Thoracic aorta (tissue), 2 donors: ENCODE measurements at places on chromosomes 2 and 18. TPM values are rescaled to one million over a fixed set of nuclear protein-coding genes. Genes with fewer than 3 reads are reported as not detected.

The MC4R gene
- total RNA-seq: not detected

The CAPG gene
- total RNA-seq: 47.1 TPM

The C2orf72 gene
- total RNA-seq: 0.14 TPM

- peak overlapping the region; percentile 54 for H3K4me3 ChIP-seq
- H3K36me3 ChIP-seq: no peaks in the 10 kb centered on the region
- H3K27me3 ChIP-seq: peaks cover 53% of the 10 kb centered on the region
- H3K4me1 ChIP-seq: peaks cover 27% of the 10 kb centered on the region
Measured at GRCh38 chr2:63058144-63058920, 7.7 kb downstream of the OTX1 start.

DNA sequence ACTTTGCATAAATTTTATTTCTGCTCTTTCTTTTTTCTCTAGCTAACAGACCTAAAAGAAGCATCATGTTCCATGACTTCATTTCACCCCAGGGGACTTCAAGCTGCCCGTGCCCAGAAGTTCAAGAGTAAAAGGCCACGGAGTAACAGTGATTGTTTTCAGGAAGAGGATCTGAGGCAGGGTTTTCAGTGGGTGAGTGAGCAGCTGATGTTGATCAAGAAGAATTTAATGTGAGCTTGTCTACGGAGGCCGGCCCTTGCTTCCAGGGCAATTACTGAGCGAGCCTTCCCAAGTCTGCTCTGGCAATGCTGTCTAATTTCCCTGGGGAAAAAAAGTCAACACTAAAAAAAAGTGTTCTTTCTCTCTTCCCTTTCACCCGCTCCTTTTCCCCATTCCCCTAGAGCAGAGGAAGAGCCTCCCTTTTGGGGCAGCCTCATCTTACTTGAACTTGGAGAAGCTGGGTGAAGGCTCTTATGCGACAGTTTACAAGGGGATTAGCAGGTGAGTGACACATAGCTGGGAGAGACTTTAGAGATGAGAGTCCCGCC, 1.2 kb downstream of the CDK15 start:
- H3K36me3 ChIP-seq: no peaks in the 10 kb centered on the region
- H3K27ac ChIP-seq: peak overlapping the region; percentile 85
- H3K27me3 ChIP-seq: no peaks in the 10 kb centered on the region
- peaks cover 28% of the 10 kb centered on the region for H3K4me1 ChIP-seq
- DNase-seq: peak; percentile 4

- DNase-seq: no peak
- peaks cover 15% of the 10 kb centered on the region for H3K4me1 ChIP-seq
- H3K27ac ChIP-seq: peak overlapping the region; percentile 64
Measured at GRCh38 chr18:44777457-44778192, 96.9 kb downstream of the SETBP1 start.

DNA sequence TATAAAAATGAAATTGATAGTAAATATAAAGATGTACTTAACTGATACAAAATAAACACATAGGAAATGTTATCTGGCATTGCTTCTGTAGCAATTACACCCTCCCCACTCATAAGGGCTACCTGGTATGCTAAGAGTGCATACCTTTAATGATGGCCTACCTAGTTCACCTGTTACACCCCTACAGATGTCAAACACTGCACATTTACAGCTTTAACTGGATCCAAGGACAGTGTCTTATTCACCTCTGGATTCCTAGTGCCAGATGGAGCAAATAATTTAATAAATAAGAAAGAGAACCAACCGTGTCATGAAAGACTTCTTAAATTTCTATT, 15.3 kb upstream of the SEC11C start:
- H3K27ac ChIP-seq: no peak overlapping the region
- no peak for DNase-seq
- H3K4me1 ChIP-seq: no peaks in the 10 kb centered on the region
- H3K27me3 ChIP-seq: no peaks in the 10 kb centered on the region
- no peak overlapping the region for H3K4me3 ChIP-seq

DNA sequence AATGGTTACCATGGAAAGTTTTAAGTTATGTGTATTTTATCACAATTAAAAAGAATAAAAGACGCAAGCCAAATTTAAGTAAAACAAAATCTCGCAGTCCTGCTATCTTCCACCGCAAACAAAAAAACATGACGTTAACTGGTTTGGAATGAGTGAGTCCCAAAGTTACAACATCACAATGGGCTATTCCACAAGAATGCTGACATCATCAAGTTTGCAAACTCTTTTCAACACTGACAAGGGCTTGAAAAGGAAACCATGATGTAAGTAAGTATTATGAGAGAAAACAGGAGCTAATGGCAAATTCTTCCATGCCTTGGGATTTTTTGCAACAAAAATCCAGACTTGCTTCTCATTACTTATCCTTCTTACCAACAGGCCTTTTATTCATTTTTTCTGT, 31.1 kb downstream of the SIGLEC15 start:
- H3K4me1 ChIP-seq: no peaks in the 10 kb centered on the region
- H3K27ac ChIP-seq: no peak overlapping the region
- H3K4me3 ChIP-seq: no peak overlapping the region
- no peak for DNase-seq
- H3K27me3 ChIP-seq: no peaks in the 10 kb centered on the region

- H3K4me3 ChIP-seq: no peak overlapping the region
- no peak for DNase-seq
- no peaks in the 10 kb centered on the region for H3K4me1 ChIP-seq
- H3K36me3 ChIP-seq: no peaks in the 10 kb centered on the region
- H3K27ac ChIP-seq: no peak overlapping the region
Measured at GRCh38 chr2:10839813-10840212, 27.2 kb upstream of the PDIA6 start.

DNA sequence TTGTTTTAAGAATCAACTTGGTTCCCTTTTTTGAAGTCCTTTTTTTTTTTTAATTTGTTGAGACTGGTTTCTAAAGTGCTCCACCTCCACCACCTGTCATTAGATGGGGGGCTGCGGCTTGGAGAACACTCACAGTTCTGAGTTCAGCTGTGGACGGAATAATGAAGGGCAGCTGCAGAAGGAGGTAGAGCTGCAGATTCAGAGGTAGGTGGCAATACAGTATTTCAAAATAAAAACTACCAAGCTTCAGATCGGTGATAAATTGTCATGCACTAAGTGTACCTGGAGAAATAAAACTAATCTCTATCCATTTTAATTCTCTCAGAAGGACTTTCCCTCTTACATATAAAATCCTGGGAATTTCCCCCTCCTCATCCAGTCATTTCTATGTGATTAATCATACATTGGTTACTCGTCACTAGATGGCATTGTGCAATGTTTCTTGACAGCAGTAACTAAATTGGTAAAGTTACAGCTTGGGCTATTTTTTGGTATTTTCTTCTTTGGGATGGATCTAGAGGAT, 81.1 kb upstream of the SLC39A10 start:
- no peak overlapping the region for H3K27ac ChIP-seq
- H3K27me3 ChIP-seq: no peaks in the 10 kb centered on the region
- H3K36me3 ChIP-seq: no peaks in the 10 kb centered on the region
